ENCODE measurements at places on chromosomes 6 and 20.

DNA sequence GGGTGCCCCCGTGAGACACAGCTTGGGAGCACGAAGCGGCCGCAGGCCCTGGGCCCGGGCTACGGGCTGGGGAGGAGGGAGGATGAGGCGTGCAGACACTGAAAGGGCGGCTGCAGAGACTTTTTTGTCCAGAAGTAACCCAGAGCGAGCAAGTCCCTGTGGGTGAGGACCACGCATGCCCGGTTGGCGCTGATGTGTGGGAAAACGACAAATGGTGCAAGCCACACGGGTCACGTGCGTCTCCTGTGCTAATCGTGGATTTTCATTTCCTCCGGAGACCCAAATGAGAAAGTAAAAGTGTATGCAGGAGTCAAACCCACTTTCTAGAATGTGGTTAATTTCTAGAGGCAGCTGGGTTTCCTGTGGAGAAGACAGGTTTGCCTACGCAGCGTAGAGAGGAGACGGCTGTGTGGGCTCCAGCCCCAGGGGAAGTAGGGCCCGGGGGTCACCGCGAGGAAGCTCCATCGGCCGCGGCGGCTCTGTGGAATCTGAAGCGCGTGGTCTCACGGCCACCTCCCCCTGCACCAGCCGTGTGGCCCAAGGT is 19.0 kb downstream of the DLL1 start:
- no peak for DNase-seq

DNA sequence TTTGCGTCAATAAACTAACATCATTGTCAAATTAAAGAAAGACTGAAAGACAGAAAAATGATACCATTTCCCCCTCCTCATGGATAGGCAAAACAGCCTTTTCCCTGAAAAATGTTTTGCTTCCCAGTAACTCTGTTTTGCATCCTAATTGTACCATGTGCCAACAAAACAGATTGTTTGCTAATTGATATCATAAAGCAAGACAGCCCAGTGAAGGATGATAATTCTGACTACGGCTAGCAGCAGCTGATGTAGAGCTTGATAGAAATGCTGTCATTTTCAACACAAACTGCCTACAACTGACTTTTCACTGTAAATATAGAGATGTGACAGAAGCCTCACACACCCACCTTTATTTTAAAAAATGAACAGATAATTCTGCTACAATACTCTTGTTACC is 1061.6 kb downstream of the HACE1 start:
- peak; percentile 73 for DNase-seq

GRCh38 chr6:2854396-2854982 is 12.8 kb upstream of the SERPINB1 start:
- DNase-seq = no peak

GRCh38 chr6:155384321-155384952 is 70.2 kb upstream of the TFB1M start:
- DNase-seq = no peak

- no peak for DNase-seq
These were observed 123.7 kb upstream of the BTN3A2 start for GRCh38 chr6:26241033-26241895.

DNA sequence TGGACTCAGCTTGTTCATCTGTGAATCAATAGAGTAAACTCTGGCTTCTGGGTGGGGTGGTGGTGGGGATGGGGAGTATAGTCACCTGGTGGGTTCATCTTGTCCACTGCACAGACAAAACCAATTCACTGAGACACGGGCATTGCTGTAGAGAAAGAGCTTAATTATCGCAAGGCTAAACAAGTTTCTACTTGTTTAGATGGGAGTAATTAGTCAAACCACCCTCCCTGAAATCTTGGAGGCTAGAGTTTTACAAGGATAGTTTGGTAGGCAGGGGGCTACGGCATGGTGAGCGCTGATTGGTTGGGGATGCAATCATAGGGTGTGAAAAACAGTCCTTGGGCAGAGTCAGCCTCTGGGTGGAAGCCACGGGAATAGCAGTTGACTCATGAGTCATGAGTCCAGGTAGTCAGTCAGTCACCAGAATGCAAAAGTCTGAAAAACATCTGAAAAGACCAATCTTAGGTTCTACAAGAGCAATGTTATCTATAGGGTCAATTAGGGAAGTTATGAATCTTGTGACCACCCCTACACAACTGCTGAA is 77.8 kb downstream of the STMND1 start:
- DNase-seq = no peak

DNA sequence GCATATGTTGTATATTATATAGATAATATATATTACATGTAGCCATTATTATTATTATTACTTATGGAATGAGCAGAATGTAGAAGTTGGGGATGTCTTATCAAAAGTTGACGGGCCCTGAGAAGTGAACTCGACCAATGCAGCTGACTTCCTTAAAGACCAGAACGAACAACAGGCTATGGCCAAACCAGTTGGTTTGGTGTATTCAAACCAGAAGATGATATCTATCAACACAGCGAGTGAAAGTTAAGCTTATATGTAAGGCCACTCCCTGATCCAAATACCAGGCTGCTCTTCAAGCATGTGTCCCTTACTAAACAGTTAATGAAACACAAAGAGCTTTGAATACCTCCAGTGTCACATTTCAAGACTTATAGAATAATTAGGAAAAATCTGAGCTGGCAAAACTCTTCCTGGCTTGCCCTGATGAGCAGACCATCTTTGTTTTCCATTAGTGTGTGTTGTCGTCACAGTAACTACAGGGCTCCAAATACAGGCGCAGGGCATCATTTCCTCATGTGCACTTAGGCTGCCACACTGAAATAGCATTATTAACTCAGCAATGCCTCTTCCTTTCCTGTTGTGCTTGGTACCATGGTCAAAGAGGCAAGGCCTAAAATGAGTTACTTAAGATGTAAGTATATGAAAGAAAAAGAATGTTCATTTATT is 6.6 kb downstream of the FILIP1 start:
- DNase-seq = no peak

DNA sequence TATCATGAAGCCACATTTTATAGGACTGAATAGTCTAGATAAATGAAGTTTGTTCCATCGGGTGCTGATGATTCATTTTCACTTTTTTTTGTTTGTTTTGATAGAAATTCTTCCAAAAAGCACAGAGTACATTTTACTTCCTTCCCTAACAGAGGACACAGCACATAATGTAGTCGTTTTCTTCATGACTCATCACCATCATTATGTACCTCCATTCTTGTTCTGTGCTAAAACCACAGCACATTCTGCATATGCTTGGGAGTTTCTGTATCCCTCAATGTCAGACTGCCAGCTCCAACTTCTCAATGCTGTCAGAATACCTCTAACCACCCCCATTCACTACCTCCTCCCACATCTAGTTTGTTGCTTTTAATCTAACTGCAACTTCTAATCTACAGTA is 1004.9 kb upstream of the ADGRB3 start:
- DNase-seq = peak; percentile 65

GRCh38 chr6:158290659-158291058 is 21.6 kb upstream of the TULP4 start:
- DNase-seq = no peak

DNA sequence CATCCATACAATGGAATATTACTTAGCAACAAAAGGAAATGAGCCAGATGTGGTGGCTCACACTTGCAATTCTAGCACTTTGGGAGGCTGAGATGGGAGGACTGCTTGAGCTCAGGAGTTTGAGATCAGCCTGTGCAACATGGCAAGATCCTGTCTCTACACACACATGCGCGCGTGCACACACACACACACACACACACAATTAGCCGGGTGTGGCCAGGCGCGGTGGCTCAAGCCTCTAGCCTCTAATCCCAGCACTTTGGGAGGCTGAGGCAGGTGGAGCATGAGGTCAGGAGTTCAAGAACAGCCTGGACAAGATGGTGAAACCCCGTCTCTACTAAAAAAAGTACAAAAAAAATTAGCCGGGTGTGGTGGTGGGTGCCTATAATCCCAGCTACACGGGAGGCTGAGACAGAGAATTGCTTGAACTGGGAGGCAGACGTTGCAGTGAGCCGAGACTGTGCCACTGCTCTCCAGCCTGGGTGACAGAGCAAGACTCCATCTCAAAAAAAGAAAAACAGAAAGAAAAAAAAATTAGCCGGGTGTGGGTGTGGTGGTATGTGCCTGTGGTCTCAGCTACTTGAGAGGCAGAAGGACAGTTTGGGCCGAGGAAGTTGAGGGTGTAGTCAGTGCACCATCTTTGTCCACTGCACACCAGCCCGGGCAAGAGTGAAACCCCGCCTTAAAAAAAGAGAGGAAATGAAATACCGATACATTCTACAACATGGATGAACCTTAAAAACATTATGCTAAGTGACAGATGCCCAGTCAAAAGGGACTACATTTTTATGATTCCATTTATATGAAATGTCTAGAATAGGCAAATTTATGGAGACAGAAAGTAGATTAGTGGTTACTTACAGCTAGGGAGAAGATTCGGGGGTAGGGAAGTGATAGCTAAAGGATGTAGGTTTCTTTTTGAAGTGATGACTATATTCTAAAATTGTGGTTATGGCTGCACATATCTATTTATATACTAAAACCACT is 52.5 kb downstream of the RBL1 start:
- no peak for DNase-seq

- DNase-seq = no peak
These were observed 42.6 kb upstream of the HDGFL1 start for GRCh38 chr6:22526736-22527135.

- no peak for DNase-seq
These were observed 149.1 kb downstream of the EDN1 start for GRCh38 chr6:12439296-12439695.

DNA sequence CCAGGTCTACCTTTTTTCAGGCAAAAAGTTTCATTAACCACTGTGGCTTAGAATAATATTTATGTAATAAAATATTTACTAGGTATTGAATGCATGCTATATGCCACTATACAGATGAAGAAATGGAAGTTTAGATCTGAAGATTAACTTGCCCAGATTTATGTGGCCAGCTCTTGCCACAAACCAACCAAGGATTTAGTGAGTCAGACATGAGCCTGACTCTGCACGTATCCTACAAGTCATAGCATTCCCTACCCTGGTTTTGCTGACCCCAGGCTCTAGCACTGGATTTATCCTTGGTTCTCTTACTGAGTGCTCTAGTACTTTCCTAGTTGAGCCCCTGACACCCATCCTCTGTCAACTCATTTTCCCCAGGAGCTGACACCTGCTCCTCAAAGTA is 75.4 kb downstream of the ANKEF1 start:
- no peak for DNase-seq

- no peak for DNase-seq
These were observed 206.6 kb downstream of the ZMYND8 start for GRCh38 chr20:47149939-47150338.

DNA sequence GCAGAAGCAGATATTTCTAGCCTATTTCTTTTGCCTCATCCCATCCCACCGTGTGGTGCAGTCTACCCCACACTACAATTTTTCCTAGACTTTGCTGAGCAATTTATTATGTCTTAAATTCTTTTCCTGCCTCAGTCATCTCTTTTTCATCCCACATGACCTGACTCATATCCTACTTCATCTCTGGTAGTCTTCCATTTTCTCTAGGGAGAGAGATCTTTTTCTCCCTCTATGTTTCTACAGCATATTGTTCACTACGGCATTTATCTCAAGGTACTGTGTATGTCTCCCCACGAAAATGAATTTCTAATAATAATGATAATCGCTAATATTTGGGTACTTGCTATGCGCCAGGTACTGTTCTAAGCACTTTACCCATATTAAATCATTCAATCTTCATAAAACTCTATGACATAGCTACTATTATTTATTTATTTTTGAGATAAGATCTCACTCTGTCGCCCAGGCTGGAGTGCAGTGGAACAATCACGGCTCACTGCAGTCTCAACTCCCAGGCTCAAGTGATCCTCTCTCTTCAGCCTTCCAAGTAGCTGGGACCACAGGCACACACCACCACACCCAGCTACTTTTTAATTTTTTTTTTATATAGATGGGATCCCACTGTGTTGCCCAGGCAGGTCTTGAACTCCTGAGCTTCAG is 15.6 kb downstream of the PDSS2 start:
- DNase-seq = no peak

DNA sequence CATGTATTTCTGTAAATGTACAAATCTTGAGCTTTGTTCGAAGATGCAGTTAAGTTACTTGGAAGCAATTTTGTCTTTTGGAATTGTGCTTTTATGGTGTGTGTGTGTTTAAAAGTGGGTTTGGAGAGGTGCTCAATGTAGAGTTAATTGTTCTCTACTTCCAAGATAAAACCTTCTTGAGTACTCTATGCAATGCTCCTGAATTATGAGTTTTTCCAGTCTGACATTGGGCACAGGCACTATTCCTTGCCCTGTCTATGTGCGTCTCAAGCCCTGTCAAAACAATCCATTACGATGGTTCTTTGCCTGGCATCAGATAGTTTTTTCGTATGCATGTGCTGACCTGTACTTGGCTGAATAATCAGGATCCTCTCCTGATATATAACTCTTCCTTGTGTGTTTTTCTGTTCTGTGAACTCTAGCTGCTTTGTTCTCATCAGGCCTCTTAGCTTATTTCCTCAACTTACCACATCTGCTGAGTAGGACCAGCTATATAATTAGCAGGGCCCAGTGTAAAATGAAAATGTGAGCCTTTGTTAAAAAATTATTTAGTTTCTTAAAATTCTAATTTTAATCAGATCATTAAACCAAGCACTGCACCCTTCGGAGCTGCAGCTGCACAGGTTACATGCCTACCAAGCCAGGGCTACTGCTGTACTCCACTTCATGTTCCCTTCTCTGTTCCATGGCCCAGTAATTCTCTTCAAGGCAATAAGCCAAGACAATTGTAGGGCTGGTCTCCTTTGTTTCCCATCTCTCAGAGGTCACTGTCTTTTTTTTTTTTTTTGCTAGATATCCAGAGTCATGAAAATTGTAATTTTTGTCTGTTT is 160.1 kb downstream of the ZFAND3 start:
- peak; percentile 30 for DNase-seq

Data from NCI-H69 (cell line).